ENCODE measurements at places on chromosomes 2 and 18.

GRCh38 chr18:44518091-44518615, 162.5 kb upstream of the SETBP1 start:
- no peak for DNase-seq

DNA sequence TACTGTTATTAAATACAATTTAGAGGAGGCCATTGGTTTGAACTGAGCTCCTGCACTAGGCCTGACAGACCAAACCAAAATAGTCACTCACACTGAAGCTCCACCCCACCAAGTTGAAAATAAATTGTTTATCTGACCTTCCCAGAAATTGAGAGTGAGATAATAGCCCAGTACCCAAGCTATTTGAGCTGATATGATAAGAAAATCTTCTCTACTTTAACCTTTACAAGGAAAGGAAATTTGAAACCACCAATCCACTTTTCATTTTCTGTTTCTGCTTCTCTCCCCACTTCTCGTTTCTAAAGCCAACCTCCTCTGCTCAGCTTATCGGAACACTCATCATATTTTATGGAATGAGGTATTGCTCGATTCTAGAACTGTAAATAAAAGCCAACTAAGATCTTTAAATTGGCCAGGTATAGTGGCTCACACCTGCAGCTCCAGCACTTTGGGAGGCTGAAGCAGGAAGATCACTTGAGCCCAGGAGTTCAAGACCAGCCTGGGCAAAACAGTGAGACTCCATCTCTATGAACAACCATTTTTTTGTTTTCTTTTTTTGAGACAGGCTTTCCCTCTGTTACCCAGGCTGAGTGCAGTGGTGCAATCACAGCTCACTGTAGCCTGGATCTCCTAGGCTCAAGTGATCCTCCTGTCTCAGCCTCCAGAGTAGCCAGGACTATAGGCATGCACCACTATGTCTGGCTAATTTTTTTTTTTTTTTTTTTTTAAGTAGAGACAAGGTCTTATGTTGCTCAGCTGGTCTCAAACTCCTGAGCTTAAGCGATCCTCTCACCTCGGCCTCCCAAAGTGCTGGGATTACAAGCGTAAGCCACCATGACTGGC, 13.3 kb upstream of the GALM start:
- no peak for DNase-seq

DNA sequence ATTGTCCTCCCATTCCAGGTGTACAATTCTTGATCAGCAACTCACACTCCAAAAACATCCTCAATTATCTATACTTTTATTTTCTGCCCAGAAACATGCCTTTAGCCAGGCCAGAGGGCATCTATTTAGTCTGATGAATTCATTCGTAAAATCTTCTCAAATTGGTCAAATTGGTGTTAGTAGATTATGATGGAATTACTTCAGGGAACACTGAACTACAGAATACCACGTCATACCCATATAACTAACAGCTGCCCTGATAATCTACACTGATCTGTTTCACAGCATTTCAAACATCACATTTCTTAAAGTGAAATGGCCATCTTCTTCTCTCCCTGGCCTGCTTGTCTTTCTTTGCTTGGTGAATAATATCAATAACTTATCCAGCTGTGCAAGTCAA, 841.4 kb downstream of the CPS1 start:
- DNase-seq: no peak

- no peak for DNase-seq
Observed at GRCh38 chr2:42068571-42069178, 20.9 kb downstream of the PKDCC start.

DNA sequence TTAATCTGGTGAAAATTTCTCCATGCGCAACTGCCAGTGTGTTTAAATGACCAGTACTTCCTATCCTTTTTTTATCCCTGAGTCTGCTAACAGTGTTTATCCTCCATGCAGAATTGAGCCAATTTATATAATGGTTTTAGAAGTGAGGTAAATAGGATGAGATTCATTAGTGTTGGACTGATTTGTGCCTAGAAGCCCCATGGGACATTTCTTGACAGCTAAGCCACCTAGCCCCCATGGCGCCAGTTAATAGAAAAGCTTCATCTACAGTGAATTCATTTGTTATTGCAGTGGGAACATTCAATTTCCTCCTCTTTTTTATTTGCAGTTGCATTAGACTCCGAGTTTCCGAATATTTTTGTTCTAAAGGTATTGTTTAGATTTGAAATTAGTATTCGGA, 175.6 kb downstream of the ARL6IP6 start:
- DNase-seq: peak; percentile 87

GRCh38 chr2:160224060-160224459, 24.0 kb upstream of the ITGB6 start:
- DNase-seq: no peak

DNA sequence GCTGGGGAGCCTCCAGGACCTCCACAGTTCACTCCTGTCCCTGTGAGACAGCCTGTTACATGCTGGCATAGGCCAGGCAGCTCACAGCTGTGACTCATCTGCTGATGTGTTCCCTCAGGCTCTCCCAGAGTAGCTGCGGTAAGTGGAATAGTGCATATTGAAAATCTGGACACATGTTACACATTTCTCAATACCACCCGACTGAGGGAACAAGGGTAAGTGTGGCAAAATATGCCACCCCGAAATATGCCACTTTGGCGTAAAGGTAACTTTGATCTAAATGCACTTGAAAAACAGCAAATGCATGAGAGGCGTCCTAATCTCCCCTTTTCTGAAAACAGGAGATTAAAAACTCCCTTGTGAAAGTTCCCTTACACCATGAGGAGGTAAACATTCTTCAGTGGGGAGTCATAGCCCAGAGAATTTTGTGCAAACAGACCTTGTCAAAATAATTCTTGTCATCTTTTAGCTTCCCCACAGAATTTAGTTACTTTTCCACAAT, 557.9 kb downstream of the CCDC85A start:
- DNase-seq: no peak
